Muscle of arm (tissue), 14 donors: ENCODE measurements at places on chromosomes 4 and X.

- DNase-seq, result no peak
These were observed 103.4 kb upstream of the PAK3 start for GRCh38 chrX:110992611-110993010.

DNA sequence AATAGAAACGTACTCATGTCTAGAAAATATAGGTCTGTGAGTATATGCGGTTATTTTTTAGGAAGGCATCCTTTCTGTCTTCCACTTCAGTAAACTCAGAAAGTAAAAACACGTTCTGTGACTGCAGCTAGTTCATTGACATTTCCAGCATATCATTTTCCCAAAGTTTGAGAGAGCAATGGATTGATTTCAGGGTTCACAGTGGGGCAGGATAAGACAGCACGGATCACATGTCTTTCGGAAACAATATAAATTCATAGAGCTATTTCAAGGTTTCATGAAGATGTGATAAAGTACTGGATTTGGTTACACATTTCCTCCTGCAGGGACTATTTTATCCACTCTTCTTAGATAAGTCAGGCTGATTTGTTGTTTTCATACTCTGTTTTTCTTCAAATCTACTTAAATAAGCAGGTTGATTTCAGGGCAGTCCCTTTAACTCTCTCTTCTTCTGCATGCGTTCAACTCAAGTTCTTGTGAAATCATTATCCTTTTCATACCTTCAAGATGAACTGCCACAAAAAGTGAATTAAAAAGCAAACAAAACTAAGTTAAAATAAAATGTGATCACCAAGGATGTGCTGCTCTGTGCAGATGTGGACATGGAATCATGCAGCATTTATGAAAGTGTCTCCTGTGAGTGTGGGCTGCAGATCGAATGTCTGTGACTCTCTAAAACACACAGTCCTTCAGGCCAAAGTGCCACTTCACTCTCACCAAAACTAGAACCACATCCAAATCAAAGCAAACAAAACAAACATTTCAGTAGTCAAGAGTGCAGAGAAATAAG lies 187.7 kb downstream of the UNC5C start:
- DNase-seq, result no peak

DNA sequence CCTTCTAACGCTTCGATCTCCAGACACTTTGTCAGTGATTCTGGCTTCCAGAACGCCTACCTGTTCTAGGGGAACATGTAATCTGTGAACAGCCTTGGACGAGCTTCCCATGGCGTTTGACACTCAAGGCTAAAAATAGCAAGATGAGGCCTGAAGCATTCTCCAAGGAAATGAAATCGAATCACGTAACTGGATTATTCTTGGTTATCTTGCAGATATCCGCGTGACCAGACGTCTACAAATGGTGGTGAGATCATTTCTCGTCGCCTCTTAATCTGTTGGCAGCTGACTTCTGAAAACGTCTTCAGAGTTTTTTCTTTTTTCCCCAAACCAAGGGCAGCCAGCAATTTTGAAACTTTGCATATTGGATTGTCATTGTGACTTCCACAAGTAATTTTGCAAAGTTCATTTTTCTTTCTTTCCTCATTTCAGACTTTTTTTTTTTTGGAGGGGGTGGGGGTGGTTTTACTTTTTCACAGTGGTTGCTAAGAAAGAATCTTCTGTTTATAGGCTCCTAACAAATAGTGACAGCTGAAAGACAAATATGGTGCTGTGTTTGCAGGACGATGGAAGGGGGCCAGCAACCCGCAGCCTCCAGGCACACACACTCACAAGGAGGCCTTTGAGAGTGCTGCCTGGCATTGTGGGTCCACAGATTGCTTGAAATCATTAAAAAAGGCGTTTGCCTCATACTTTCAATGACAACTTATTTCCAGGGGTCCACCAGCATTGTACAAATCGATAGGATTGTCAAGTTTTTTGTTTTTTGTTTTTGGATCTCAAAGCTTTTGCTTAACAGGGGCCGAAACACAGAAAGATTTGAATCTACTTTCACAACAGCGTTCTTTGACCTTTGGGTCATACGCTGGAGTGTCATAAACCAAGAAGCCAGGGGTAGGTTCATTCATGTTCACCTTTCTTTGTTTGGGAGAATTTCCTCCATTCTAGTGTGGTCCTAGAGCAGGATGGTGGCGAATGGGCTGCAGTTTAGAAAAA lies 32.4 kb upstream of the PDLIM3 start:
- DNase-seq, result peak; percentile 60

DNA sequence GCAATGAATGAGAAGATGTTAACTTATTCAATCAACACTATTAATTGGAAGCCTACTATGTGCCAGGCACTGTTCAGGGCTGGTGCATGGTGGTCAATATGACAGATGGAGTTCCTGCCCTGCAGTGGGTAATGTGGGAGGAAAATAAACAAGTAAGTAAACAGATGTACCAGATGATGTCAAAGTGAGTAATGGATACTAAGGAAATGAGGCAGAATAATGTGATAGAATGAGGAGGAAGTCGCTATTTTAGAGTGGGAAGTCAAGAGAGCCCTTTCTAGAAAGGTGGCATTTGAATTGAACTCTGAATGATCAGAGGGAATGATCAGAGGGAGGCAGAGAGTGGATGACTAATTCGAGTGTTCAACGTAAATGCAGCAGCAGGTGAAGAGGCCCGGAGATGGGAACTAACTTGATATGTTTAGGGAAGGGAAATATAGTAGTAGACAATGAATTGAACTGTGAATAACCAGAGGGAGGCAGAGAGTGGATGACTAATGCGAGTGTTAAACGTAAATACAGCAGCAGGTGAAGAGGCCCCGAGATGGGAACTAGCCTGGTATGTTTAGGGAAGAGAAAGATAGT lies 48.3 kb downstream of the HMGB3 start:
- DNase-seq, result no peak

DNA sequence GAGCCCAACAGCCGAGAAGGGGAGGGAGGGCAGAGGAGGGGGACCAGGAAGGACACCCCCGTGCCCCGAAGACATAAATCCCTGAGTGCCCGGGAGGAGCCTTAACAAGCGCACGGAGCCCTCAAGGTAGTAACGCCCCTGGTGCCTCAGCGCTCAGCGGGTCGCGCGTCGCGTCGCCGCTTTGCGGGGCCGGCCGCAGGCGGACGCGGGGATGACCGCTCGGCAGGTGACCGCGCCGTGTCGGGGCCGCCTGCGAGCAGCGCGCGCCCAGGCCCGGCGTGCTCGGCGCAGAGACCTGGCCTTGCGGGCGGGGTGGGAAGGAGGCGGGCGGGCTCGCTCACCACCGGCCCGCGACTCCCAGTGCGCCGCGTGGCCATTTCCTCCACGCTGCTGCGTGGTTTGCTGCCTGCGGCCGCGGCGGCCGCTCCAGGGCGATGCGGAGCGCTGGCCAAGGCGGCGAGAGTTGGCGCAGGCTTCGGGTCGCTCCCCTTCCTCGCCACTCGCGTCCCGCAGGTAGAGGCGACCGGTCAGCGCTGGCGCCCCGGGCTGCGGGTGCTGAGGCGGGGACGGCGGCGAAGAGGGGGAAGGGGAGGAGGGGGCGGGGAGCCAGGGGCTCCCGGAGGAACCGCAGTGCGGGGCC lies 632 bp downstream of the CCSER1 start:
- DNase-seq, result no peak

- DNase-seq, result no peak
These were observed 591.0 kb downstream of the ANKRD50 start for GRCh38 chr4:124121461-124121971.

- DNase-seq, result no peak
These were observed 8.9 kb upstream of the TAPT1 start for GRCh38 chr4:16235209-16235608.

- DNase-seq, result no peak
These were observed 34.2 kb downstream of the LDB2 start for GRCh38 chr4:16864199-16864598.

- DNase-seq, result no peak
These were observed 117.1 kb downstream of the CORIN start for GRCh38 chr4:47720787-47721186.

- DNase-seq, result no peak
These were observed 304.7 kb upstream of the TAPT1 start for GRCh38 chr4:16530688-16531635.

DNA sequence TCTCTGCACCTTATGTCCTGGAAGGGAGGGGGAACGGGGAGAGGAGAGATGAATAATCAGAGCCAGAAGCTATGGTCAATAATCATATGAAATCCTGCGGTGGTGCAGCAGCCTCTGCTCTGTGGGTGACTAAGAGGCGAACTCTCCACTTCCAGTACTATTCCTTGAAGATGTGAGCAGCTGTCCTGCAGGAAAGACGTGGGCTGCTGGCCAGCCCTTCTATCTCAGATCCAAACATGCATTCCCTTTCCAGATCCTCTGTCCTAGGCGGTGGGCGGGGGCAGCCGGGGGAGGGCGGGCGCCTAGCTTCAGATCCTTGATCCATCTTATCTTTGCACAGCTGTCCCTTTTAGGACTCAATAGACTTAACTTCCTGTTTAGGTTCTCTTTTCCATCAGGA lies 34.5 kb downstream of the SPINK2 start:
- peak; percentile 77 for DNase-seq

DNA sequence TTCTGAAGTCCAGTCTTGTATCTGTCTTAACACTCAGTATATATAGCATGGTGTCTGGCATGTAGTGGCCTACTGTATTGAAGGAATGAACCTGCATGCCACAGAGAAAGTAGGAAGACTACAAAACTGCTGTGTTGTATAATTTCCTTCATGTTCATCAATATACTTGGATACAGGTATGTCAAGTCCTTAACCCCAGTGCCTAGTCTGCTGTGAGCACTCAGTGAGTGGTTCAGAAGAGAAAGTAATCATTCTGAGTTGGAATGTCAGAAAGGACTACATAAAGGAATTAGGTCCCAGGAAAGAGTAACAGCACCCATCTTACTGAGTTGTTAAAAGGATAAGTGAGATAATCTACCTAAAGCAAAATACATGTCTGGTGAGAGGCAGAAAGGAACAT lies 32.0 kb downstream of the ABCE1 start:
- DNase-seq, result no peak

DNA sequence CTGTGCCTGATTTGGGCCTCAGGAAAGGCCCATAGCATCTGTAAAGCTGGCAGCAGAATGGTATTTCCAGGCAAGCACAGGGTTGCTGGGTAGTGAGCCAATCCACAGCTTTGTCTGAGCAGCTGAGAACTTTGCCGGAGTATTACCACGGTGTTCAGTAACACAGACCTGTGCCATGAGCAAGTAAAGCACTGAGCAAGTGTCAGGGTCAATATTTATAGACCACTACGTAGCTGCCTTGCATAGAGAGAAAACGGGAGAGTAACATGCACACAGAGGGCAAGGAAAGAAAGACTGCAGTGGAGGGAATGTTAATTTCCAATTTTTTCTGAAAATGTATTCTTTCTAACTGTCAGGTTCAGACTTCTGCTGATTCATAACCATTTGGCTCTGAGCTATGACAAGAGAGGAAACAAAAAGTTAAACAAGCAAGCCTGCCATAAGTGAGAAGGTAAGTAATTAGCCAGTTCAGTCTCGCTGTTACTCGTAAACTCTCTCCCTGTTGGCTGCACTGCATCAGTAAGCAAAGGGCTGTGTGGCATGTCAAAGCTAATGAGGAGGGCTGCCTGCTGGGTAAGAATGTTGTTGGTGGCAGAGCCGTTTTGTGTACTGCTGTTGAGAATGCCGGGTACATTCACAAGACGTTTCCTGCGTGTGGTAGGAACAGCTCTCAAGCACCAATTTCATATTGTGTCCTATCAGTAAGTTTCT lies 238.1 kb downstream of the BMPR1B start:
- DNase-seq, result peak; percentile 55

DNA sequence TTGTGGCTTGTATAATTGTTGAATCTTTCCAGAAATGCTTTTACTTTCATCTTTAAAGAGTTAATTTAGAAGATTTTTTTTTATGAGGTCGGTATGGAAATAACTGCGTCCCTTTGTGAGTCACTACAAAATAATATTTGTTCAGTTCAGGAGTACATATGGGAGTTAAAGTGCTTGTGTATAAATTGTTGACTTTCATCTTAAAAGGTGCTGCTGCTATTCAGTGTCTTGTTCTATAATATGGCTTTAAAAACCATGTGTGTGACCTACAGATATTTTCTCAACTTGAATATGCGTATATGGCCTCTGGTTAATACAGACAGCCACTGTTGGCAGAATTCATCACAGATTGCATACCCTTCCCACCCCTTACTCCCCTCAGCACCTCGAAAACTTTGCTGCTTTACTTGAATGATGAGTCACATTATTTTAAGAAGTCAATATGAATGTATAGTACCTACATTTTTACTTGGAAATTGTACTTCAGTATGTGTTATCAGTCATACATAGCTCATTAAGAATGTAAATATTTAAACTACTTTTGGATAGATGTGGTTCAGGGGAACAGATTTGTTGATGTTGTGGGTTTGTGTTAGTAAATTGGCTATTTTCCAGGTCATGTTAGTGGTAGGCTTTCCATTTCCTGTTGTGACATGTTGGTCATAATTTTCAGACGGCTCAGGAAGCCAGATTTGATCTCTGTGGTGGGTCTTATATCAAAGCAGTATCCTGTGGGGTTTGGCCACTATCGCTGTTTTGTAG lies 1.5 kb downstream of the CLCN3 start:
- DNase-seq, result no peak

DNA sequence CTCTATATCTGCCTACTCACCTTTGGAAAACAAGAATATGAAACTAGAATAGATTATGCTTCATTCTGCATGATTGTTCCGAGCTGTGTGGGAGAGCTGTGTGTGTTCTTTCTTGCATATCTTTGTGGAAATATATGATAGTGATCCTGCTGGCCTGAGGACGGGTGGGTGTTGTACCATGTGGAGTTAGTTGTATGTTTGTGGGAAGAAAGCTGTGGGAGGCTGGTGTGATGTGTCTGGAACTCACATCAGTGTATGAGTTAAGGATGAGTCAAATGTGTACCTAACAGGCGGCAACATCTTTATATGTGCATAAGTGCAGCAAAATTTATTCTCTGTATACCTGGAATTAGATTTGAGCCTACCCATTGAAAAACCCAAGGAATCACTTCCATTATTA lies 208.1 kb upstream of the ADGRL3 start:
- DNase-seq, result no peak

- DNase-seq, result peak; percentile 51
These were observed 3.4 kb upstream of the AVPR2 start for GRCh38 chrX:153900831-153901752.

GRCh38 chrX:12011075-12011474 lies 127.2 kb upstream of the FRMPD4 start:
- DNase-seq, result no peak

DNA sequence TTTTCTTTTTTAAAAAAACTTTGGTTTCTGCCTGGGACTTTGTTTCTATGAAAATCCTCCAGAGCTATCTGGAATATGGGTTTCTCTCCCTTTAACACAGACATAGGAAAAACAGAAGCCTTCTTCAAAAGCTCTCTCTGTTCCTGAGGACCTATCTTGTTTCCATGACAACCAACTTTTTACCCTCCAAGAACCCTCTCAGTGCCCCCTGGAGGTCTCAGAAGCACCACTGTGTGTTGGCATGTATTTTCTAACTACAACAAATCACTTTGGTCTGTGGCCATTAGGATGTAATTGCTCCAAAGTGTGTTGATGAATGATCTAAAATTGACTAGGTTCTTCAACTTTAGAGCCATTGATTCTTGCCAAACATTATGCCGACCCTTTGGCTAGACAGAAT lies 1331.6 kb downstream of the ADGRL3 start:
- DNase-seq, result no peak
